Osteoblast (primary cell): ENCODE measurements at places on chromosomes 3 and 15. TPM values are rescaled to one million over a fixed set of nuclear protein-coding genes. Genes with fewer than 3 reads are reported as not detected.

- DNase-seq = peak; percentile 6
Measured at GRCh38 chr15:35876762-35877161, 330.8 kb upstream of the DPH6 start.

- DNase-seq = peak; percentile 96
Measured at GRCh38 chr3:4978966-4979427, 240 bp upstream of the BHLHE40 start.

DNA sequence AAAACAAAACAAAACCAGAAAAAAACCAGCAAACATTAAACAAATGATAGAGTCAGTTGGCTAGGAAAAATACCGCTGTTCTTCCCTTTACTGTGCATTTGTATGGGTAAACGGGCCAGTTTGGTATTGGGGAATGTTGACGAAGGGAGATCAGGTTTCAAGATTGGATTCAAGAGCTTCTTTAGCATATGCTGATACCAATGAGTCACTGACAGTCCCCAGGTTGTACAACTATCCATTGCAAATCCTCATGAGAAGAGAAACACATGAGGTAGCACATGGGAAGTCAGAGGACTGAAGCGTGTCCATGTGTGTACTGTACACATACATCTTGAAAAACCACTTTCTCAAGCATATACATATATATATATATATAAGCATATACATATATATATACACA is 25.6 kb downstream of the TIGIT start:
- DNase-seq = no peak

DNA sequence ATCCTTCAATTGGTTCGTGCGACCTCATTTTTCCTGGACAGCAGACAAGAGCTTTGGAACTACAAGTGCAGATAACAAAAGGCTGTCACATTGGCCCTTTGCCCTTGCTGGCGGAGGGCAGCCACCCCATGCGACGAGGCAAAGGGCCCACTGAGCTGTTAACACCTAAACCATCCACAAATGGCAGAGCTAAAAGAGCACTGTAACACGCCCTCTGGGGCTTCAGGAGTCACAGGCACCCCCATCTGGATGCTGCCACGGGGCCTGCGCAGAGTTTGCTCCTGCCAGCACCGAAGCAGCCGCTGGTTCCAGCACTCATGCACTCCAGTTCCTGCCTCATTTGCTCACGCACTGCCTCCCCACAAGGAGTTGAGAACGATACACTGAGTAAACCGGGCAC is 524.9 kb downstream of the ZNF385D start:
- DNase-seq = no peak

GRCh38 chr15:64521726-64522164 is 61.4 kb downstream of the ZNF609 start:
- no peak for DNase-seq

- DNase-seq = no peak
Measured at GRCh38 chr3:197958346-197958745, 1.7 kb upstream of the LMLN start.

DNA sequence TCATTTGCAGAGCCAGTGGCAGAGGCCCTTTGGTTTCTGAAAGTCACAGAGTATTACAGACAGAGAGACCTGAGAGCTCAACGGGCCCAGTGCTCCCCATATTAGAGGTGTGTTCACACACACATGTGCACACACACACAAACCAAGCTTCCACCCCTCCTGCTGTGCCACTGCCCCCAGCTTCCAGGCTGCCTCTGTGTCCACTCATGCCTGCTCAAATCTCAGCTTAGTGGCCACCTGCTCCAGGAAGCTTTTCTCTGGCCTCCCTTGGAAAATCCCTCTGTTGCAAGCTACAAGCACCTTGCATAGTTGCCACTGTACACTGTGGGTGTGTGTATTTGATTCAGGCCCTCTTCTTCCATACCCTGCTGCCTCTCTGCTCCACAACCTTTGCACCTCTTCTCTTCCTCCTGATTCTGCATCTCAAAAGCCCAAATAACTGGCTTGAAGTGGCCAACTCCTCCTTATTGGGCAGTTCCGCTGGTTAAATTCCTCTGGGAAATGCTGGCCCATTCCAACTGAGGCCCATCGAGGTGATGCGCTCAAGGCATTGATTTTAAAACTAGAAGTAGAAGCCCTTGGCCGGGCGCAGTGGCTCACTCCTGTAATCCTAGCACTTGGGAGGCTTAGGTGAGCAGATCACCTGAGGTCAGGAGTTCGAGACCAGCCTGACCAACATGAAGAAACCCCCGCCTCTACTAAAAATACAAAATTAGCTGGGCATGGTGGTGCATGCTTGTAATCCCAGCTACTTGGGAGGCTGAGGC is 23.0 kb downstream of the MESD start:
- DNase-seq = no peak

GRCh38 chr15:99087405-99087943 is 17.4 kb upstream of the SYNM start:
- DNase-seq = no peak

GRCh38 chr15:49918121-49918520 is 200.9 kb downstream of the ATP8B4 start:
- no peak for DNase-seq

ALPK3 gene
- total RNA-seq = 0.36 and 0.59 TPM in 2 replicates

GRCh38 chr15:82044373-82045178 is 1.2 kb downstream of the MEX3B start:
- peak; percentile 95 for DNase-seq

GRCh38 chr15:25838191-25838870 is 24.8 kb downstream of the ATP10A start:
- DNase-seq = no peak

MESP1 gene
- total RNA-seq = under 0.01 TPM in 2 replicates

CHL1 gene
- total RNA-seq = 3.6 and 10.3 TPM in 2 replicates

PBRM1 gene
- total RNA-seq = 96.1 and 100 TPM in 2 replicates

GRCh38 chr15:64694816-64695215 is 80.6 kb downstream of the RBPMS2 start:
- no peak for DNase-seq

DNA sequence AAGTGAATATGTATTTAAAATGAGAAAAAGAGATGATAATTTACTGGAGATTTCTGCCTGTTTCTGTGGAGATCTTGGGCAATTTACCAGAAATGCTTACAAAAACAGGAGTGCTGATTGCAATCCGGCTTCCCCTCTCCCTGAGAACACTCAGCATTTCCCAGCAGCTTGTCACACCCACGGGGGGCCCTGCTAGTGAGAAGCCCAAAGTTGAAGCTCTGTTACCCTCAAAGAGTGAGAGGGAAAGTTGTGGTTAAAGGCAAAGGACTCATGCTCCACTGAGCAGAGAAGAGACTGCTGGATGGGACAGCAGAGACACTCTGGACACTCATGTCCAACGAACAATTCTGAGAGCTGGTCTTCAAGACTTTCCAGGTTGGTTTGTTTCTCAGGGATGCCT is 2.9 kb downstream of the MCTP2 start:
- DNase-seq = no peak

DNA sequence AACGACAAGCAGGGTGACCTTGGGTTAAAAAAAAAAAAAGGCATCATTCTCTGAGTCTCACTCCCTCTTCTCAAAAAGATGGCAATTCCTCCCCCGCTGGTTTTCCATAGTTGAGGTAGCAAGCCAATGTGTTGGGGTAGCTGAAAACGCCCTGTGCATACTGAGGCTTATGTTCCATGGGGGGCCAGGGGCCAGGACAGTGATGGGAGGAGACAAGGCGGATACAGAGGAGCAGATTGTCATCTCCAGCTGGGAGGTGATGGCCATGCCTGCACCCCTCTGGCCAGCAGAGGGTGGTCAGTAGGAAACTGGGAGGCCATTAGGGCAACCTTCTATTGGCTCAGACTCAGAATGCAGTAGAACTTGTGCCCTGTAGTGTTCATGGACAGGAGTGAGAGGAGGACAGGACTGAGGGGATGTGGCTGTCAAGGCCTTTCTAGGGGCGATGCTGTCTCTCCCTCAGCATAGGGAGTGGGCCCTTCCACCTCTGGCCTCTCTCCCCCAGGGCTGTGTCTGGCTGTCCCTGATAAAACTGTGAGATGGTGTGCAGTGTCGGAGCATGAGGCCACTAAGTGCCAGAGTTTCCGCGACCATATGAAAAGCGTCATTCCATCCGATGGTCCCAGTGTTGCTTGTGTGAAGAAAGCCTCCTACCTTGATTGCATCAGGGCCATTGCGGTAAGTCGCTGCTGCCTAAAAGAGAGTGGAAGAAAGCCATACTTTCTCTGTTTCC is 1.9 kb downstream of the TF start:
- DNase-seq = no peak

DNA sequence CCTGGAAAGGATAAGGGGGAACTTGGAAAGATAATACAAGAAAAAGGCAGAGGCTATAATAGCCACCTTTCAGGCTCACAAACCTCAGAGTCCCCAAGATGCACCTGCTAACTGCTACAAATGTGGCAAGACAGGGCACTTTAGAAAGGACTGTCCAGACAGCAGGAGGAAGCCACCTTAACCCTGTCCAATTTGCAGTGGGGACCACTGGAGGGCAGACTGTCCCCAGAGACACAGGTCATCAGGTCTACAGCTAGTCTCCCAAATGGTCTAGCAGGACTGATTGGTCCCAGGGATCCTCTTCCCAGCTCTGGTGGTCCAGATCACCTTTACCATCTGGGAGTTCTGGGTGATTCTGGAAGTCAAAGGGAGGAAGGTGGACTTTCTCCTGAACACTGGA is 882.5 kb upstream of the GBE1 start:
- no peak for DNase-seq

DNA sequence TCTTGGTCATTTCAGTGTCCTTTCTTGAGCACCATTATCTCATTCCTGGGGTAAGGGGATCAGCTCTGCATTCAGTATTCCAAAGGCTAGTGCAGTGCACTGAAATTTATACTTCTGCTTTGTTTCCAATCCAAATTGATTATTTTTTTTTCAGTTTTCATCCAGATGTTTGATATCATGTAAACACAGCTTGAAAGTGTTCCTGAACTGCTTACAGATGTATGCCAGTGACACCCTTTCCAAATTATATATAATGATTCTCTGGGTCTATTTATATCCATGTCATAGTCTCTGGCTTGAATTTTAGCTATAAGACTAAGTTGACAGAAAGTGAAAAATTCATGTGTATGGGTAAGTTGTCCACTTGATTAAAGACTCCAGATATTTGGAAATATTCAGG is 11.8 kb upstream of the TNFAIP8L3 start:
- no peak for DNase-seq

- peak; percentile 98 for DNase-seq
Measured at GRCh38 chr3:13025090-13025489, 48.1 kb downstream of the IQSEC1 start.

OGG1 gene
- total RNA-seq = 24.8 and 25.7 TPM in 2 replicates

CCDC39 gene
- total RNA-seq = not detected in 2 replicates

DNA sequence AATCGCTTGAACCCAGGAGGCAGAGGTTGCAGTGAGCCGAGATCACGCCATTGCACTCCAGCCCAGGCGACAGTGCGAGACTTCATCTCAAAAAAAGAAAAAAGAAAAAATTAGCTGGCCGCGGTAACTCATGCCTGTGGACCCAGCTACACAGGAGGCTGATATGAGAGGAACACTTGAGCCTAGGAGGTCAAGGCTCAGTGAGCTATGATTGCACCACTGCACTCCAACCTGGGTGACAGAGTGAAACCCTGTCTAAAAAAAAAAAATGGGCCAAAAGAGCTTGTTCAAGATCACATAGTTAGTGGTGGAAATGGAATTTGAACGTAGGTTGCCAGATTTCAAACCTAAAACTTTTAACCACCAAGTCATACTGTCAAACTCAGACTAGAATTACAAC is 46.2 kb upstream of the PPP4R2 start:
- DNase-seq = no peak

- DNase-seq = peak; percentile 77
Measured at GRCh38 chr15:89362203-89363101, 27.8 kb upstream of the POLG start.

DNA sequence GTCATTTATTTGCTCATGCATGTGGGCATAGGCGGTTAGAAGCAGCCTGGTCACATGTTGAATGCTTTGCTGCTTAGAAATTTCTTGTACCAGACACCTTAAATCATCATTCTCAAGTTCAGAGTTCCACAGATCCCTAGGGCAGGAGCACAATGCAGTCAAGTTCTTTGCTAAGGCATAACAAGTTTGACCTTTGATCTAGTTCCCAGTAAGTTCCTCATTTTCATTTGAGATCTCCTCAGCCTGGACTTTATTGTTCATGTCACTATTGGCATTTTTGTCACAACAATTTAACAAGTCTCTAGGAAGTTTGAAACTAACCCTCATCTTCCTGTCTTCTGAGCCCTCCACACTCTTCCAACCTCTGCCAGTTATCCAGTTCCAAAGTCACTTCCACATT is 22.8 kb downstream of the HGD start:
- no peak for DNase-seq

DGKG gene
- total RNA-seq = 2.5 and 2.9 TPM in 2 replicates

SCN11A gene
- total RNA-seq = under 0.01 TPM in 1 of 2 replicates, not detected in the other

- DNase-seq = no peak
Measured at GRCh38 chr3:189144645-189145044, 27.1 kb upstream of the TPRG1 start.

- peak; percentile 85 for DNase-seq
Measured at GRCh38 chr15:70376929-70377691, 279.4 kb upstream of the TLE3 start.

- no peak for DNase-seq
Measured at GRCh38 chr3:90018779-90019178, 911.4 kb downstream of the EPHA3 start.
